Stimulated activated CD4-positive, alpha-beta T cell treated with anti-CD3 and anti-CD28 coated beads, Interleukin-12 subunit alpha, Interleukin-12 subunit beta, amount 100 ng/mL, for 48 hours (primary cell): ENCODE measurements at places on chromosomes 6 and 20.

GRCh38 chr6:43006251-43006650, 7.5 kb downstream of the MEA1 start:
- no peak for DNase-seq

DNA sequence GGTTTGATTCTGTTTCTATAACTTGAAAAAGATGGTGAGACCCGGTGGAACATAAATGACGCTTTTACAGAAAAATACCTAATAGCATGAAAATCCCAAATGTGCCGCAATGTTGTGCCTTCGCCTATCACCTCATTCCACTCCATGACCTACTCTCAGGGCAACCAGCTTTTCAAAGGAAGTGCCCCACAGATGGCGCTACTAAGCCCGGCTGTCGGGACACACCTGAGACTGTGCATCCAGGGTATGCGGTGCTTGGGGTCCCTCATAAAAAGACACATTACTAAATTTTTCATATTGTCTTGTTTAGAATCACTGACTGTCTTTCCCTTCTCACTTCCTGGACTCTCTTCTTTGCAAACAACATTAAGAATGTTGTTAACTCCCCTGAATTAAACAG, 145.5 kb upstream of the RPS6KA2 start:
- DNase-seq, result no peak

- no peak for DNase-seq
Measured at GRCh38 chr6:76381612-76382011, 309.1 kb upstream of the IMPG1 start.

- DNase-seq, result no peak
Measured at GRCh38 chr6:47670851-47671250, 27.5 kb upstream of the ADGRF4 start.

GRCh38 chr20:37179683-37180524, 556 bp upstream of the MROH8 start:
- no peak for DNase-seq

DNA sequence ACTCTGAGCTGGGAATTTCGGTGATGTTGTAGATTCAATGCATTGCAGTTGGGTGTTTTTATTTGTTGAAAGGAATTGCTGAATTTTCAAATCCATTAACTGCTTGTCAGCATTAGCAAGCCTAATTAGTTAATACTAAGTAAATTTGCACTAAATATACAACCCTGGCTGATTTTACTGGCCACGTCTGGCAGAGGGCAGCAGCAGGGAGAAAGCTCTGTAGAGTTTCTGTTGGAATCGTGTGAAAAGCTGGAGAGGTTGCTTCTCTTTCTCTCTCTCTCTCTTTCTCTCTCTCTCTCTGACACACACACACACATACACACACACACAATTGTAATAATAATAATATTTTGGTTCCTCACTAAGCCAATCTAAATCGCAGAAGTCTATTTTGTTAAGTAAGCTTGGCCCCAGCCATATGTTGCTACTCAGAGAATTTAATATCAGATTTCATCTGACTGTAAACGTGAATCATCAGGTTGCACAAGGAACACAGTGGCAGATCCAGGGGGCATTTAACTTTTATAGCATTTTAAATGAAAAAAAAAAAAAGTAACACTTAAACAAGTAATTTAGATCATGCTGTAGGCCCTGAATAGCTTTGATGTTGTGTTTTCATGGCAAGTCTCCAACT, 289.5 kb downstream of the ESR1 start:
- no peak for DNase-seq

DNA sequence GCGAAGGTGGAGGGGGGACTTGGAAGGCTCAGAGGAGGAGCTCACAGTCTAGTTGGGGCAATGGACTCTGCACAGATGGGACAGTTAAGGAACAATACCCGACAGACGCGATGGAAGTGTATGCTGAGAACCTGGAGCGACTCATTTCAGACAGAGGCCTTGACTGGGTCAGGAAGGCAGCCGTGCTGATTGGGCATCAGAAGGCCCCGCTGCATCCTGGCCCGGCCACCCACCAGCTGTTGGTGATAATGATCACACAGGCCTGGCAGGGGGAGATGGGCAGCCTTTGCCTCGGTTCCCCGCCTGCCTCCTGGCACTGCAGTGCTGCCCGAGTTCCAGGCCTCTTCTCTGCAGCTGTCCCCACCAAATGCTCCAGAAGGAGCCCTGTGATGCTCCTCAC, 62.4 kb downstream of the MDGA1 start:
- no peak for DNase-seq

DNA sequence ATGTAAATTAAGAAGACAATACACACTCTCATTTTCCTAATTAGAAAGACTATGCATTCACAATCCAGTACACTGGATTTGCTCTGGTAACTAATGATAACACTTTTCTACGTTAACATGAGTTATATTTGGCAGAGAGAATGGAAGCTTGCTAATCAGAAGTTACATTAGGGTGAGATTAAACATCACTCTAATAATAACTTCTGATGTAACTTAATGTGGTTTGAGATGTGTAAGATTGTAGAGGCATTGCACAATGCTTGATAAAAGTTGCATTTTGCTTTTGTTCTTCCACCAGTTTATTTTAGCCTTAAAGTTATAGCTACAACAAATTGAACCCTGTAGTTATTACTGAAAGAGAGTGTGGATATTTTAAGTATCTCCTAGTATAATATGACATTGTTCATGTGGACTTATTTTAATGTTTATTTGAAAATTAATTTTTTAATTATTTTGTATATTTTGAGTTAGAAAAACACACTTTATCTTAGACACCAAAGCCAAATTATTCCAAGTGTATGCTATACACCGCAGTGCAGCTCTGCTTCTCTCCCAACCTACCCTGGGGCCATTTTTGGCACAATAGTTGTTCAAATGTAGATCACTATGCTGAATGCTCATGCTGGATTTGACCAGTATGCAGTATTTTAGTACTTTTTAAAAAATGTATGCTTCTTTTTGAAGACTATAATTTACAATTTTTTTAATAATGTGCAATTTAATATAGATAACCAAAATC, 143.2 kb downstream of the SLC16A10 start:
- DNase-seq, result no peak

DNA sequence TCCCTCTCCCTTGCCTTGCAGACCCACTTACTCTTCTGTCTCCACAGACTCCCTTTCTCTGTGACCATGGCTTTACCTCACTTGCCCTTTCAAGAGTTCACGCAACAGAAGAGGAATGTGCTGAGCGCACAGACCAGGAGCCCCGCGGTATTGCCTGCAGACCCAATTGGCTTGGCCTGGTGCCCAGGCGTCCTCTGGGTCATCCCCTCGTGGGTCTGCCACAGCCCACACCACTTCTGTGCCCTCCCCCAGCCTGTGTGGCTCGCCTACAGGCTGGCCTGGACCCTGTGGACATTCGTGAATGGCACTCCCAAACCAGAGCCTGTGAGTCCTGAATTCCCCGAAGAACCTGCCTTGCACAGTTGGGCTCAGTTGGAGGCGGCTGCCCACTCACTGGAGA, 15.3 kb upstream of the NINL start:
- DNase-seq, result no peak

DNA sequence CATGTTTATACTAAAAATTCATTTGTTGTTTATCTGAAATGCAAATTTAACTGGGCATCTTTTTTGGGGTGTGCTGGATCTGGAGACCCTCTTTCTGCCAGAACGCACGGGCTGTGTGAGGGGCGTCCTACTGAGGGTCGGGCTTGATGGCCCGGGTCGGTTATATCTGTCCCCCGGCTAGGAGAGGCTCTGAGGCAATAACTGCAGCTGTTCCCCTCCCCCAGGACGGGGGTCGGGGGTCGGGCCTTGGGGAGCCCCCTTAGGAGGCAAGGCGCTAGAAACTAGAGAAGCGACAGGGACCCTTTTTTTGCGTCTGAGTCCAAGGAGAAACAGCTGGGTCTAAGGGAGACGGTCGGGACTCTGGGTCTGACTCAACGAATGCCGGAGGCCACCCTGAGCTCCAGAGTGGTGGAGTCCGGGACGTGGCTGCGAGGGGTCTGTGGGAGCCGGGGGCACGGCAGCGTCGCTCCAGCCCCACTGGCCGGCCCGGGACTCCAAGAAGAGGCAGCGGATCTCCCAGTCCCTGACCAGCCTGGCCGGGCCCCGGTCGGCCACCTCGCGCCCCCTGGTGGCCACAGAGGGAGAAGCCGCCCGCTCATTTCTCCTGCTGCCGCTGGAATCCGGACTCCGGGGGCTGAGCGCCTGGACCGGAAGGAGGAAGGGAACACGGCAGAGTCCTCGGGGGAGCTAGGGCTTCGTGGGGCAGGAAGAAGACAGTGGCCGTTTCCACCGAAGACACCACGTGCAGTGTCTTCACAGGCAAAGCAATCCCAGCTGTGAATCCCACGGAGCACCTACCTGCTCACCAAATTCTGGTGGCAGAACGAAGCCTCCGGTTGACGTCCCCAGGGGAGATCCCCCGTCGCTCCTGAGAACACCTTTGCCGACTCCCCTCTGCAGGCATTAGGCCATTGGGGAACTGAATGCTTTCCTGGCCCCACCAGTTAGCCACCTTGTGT, 24.0 kb upstream of the SCML4 start:
- DNase-seq, result peak; percentile 72

DNA sequence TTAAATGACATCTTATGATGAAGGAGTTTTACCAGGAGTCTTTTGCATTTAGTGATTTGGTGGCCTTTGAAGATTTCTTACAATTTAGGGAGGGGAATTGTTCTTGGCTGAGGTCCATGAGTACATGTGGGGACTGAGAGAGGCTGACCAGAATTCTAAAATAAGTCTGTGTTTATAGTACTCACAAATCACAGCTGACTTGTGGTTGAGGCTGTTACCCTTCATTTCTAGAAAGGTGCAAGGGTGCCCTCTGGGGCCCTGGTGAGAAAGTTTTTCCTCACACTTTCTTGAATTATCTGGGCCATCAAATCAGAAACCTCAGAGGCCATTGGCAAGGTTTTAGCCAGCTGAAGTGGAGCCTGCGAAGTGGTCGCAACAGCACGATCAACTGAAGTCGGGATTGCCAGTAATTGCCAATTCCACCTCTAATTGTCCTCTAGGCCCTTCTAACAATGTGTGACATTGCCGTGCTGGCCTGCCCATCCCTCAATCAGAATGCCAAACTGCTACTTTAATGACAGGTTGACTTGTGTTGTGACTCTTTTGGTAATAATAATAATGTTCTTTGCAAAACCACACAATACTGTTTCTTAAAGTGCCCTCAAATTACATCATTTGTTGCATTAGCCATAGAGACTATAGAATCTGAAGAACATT, 221.6 kb downstream of the OGFRL1 start:
- no peak for DNase-seq

- no peak for DNase-seq
Measured at GRCh38 chr6:81766482-81767069, 14.1 kb upstream of the TENT5A start.

GRCh38 chr6:46011188-46012085, 4.2 kb downstream of the CLIC5 start:
- peak; percentile 37 for DNase-seq

DNA sequence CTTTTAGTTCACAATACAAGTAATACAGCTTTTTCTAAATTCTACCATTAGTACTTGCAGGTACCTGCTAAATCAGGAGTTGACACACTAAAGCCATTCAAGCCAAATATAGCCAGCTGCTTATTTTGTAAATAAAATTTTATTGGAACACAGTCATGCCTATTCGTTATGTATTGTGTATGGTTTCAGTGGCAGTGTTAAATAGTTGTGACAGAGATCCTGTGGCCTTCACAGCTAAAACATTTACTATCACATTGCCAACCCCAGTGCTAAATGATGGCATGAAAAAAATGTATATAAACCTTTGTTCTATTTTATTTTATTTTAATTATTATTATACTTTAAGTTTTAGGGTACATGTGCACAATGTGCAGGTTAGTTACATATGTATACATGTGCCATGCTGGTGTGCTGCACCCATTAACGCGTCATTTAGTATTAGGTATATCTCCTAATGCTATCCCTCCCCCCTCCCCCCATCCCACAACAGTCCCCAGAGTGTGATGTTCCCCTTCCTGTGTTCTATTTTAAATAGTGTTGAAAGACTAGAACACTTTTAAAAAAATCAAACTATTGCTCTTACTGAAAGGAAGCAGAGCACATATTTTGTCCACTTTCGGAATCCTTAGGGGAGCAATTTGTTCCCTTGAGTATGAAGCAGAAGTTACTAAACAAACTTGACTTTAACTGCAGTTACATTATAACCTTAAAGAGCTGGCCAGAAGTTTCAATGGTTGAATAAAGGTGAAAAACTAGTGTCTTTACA, 115.7 kb downstream of the PRIM2 start:
- no peak for DNase-seq

GRCh38 chr20:62165762-62166399, 16.9 kb upstream of the MTG2 start:
- no peak for DNase-seq

GRCh38 chr20:63374504-63374903, 13.4 kb upstream of the CHRNA4 start:
- DNase-seq, result no peak

GRCh38 chr20:63892402-63892801, 2.5 kb upstream of the DNAJC5 start:
- no peak for DNase-seq

- no peak for DNase-seq
Measured at GRCh38 chr6:108801366-108801765, 46.9 kb upstream of the ARMC2 start.

DNA sequence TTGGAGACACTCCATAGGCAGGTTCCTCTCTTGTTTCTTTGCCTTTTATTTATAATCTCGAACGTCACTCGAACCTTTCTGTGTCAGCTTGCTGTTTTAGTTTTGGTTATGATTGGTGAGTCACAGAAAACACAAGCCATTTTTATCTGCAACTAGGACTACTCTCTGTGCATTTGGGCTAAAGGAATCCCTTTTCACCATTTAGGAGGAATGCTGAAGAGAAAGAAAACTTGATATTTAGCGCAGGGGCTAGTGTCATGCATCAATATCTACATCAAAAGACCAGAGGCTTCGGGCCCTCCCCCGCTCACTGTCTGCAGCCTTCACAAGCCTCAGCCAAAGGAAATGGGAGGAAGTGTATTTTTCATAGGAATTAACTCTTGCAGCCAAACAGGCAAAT, 507.8 kb upstream of the CITED2 start:
- no peak for DNase-seq

DNA sequence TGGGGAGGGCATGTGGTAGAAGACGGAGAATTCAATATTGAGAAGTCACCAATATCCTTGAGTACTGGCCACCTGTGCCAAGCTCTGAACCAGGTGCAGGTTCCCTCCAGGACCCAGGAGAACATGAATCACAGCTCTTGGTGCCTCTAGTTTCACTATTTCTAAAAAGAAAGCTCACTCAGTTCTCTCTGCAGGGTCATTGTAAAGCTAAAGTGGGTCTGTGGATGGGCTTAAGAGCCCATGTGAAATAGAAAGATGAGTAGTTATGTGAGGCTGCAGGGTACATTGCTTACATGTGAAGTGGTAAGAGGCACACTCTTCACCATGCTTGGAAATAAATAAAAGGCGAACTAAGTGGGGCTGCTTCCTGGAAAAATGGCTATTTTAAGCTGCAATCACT, 43.6 kb downstream of the ZNF831 start:
- no peak for DNase-seq

DNA sequence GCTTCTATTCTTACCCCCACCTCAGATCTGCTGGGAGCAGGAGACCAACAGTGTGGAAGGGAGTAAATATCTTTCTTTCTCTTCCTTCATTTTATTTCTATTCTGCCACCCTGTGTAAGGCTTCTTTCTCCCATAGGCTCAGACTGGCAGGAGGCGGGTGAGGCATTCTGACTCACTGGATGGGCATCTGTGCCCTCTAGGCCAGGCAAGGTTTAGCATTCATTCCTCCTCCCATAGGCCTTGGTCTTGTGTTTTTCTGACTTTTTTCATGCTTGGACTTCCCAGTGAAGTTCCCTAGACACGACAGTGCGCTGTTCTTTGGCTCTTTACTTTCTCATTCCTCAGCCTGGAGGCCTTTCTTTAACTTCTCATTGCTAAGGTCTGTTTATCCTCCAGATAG, 235.2 kb downstream of the SYNE1 start:
- DNase-seq, result no peak

- no peak for DNase-seq
Measured at GRCh38 chr20:11305406-11305805, 612.3 kb upstream of the BTBD3 start.
